ENCODE measurements at places on chromosomes 7 and 10. TPM values are rescaled to one million over a fixed set of nuclear protein-coding genes. Genes with fewer than 3 reads are reported as not detected.

Gene IFIT1B
- not detected for total RNA-seq

Gene SH2B2
- total RNA-seq: 10.6 TPM

- DNase-seq: no peak
Observed at GRCh38 chr10:66804962-66805361, 120.9 kb upstream of the LRRTM3 start.

DNA sequence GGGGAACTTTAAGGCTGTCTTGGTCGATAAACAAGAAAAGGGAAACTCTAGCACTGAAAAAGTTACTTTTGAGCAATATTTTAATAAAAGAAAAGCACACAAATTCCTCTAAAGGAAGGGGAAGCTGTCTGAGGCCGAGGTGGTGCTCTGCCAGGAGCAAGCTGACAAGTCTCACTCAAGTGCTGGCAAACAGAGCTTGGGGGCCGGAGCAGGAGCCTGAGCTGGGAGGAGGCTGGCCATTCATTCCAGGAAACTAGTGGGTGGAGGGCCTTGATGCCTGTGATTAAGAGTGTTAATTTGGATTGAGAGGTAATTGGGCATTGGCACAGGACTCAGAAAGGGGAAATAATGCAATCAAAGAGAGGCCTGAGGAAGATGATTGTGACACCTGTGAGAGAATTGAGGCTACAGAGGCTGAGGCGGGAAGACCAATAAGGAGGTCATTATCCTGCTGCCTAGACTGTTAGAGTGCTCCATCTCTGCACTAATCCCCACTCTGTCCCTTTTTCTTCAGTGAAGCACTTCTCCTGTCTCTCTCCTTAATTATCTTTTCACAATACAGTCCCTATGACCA is 154.9 kb upstream of the COL1A2 start:
- DNase-seq: no peak

- DNase-seq: no peak
Observed at GRCh38 chr10:48614481-48615390, 9.9 kb upstream of the ARHGAP22 start.

DNA sequence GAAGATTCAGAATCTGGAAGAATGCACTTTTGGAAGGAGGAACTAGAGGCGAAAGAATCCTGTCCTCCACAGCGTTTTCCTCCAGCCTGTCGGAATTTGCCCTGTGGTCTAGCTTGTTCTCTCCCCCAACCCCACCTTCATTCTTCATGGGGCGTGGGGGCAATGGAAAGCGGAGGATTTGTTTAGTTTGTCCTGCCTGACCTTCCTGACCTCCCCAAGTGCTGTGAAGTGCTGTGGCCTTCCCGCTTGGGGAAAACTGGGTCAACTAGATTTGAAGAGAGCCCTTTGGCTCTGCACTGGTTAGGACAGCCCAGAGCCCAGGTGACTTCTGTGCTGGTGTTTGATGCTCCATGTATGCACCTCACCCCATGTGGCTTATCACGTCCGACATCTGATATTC is 49.1 kb downstream of the GATA3 start:
- peak; percentile 91 for DNase-seq

Measured in Caco-2 (cell line).